IPS DF 19.7 (cell line): ENCODE measurements at places on chromosomes 5 and 9.

DNA sequence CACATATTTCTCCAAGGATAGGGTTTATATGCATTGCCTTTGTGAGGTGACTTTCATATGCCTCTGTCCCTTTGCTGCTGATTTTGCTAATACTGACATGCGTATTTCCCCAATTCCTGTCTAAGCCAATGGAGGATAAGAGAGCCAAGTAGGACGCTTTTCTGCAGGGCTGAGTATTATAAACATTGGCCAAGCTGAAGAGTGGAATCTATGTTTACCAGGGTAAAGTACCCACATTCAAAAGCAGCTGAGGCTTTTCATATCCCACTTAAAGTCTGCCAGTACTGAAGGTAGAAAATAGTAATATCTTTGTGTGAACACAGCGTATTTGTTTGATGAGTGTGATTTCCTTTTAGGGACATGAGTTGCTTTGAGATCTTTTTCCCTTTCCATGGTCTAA, 128.8 kb upstream of the GPR151 start:
- no peak for DNase-seq

DNA sequence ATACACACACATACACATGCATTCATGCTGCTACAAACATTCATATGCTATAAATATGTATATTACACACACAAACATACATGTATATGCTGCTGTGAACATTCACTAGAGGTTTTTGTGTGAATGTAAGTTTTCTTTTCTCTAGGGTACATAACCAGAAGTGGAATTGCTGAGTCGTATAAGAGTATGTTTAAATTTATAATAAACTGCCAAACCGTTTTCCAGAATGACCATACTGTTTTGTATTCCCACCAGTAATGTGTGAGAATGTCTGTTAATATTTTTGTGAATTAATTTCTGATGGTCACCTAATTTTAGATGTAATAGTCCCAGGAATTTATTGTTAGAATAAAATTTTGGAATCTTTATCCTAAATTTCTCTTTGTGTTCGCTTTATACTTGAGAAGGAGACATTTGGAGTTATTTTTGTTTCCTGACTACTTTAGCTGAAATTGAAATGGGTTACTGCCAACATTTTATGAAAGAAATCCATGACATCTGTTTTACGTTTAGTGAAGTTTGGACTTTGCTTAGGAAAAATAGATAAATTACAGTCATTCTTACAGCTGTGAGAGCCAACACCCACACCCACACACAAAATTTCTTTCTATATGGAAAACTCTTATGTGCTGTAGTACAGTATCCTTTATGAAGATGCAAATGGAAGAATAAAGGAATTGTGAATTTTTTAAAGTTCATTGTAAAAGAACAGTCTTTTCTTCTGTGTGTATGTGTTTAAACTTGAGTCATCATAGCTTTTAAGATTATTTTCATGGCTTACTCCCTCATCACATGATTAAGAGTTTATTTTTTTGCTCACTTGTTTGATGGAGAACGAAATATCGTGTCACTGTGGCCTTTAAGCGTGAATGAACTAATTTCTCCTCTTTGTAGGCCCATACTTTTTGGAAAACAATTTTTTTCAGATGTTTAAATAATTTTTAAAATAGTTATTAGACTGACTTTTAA, 24.3 kb downstream of the CENPP start:
- DNase-seq = no peak

DNA sequence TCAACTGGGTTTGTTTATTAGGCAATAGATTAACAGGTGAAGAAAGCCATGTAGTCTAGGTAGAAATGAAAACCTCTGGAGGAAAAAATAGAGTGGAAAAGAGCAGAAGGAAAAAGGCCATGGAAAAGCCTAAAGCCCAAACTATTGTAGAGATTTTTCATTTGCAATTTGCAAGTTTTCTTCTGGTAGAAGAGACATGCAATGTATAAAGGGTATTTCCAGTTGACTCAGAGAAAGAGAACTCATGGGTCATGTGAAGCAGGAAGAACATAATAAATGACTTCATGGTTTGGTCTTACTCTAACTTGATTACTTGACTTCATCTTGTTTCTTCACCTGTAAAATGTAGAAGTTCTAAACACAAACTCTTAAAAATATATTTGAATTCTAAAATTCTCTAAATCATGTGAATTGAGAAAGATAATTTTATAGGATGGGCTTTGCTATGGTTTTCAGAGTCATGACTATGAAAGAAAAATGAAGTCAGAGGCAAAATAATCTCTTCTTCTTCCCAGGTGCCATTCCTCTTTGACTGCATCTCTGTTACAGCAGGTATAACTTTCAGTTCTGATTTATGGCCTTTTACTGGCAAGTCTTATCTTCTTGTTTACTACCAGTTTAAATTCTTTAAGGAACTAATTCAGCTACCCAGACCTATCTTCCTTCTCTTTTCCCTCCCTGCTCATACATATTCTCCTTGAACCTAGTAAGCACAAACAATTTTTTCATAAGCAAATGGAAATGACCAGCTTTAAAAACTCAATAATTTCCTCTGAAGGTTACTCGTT, 47.7 kb upstream of the TMC1 start:
- DNase-seq = no peak

GRCh38 chr5:17352223-17352622, 134.8 kb downstream of the BASP1 start:
- no peak for DNase-seq

DNA sequence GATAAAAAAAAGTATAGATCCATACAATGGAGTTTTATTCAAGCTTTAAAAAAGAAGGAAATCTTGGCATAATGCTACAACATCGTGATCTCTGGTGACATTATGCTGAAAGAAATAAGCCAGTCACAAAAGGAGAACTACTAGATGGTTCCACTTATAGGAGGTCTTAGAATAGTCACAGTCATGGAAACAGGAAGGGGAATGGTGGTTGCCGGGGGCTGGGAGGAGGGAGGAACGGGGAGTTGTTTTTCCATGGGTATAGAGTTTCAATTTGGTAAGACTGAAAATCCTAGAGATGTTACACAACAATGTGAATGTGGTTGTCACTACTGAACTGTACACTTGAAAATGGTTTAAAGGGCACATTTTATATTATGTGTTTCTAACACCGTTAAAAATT, 94.5 kb downstream of the CFAP90 start:
- DNase-seq = no peak

- no peak for DNase-seq
Measured at GRCh38 chr5:104048231-104048630, 485.6 kb upstream of the NUDT12 start.

DNA sequence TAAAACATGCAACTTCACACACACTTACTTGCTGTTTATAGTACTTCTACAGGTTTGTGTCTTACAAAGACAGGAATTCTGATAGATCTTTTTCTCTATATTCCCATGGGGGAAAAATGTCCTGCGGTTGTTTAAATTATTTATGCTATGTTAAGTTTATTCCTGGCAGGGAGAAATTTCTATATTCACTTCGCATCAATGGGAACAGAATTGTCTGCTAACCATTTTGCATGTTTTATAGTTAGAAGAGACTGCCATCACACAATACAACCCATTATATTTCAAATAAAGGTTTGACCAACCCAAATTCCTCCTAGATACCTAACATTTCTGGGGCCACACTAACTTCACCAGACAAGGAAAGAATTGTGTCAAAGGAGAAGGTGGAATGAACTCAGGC, 110.0 kb upstream of the PRR16 start:
- DNase-seq = no peak

GRCh38 chr5:92912283-92912682, 668.7 kb downstream of the NR2F1-AS1 start:
- no peak for DNase-seq

GRCh38 chr5:97071101-97071500, 71.3 kb downstream of the LIX1 start:
- no peak for DNase-seq

DNA sequence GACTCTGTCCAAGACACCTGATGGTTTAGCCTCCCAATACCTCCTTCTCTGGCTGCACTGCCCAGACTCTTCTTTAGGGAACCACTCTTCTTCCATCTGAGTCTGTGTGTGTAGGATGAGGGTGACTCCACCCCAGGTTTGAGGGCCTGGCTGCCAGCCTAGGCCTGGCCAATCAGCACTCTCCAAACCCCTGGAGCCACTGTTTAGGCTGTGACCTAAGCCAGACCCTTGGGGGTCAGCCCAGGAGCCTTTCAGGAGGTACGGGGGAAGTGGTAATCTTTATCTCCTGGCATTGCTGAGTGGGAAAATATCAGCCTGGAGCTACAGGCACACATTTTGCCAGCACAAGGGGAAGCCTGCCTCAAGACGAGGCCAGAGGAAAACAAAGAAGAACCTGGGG, 6.2 kb upstream of the ERGIC1 start:
- no peak for DNase-seq

GRCh38 chr5:89246252-89246651, 363.3 kb upstream of the MEF2C start:
- no peak for DNase-seq

- DNase-seq = no peak
Measured at GRCh38 chr5:67160272-67160671, 36.3 kb downstream of the CD180 start.

DNA sequence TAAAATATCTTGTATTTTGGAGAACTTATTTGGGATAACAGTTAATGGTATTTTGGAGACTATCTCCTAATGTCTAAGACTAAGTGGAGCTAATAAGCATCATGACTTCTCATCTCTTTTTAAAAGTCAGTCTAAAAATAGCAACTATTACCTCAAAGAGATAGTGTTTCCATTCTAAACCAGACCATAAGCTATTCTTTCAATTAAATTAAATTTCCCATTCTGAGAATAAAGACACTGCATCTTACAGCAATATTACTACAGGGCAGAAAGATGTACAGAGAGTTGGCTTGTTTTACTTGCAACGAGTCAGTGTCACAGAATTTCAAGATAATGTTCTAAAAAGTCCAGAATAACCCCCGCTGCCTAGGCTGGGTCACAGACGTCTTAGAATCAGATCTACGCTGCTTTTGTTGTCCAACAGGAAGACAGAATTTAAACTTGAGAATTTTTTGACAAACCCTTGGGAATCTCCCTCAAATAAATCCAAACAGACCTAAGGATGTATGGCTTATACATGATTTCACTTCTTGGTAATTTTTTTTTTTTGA, 98.9 kb downstream of the USP20 start:
- DNase-seq = no peak

DNA sequence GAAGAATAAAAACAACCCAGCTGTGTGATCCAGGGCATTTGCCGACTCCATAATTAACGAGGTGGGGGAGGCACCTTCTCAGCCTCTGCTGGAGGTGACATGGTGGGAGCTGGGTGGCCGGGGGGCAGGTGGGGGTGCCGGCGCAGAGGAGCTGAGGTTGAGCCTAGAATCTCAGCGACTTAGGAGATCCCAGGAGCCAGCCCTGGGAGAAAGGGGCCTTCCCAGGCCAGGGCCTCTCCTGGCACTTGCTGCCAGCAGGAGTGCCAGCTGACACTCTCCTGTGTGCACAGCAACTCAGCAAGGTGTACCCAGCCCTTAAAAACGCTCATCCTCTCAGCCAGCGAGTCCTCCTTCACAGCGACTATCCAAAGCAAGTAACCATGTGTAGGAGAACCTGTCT, 62.8 kb upstream of the FCN1 start:
- no peak for DNase-seq

GRCh38 chr9:33013962-33014664, 11.0 kb upstream of the DNAJA1 start:
- no peak for DNase-seq

- no peak for DNase-seq
Measured at GRCh38 chr5:6767481-6768063, 54.3 kb downstream of the TENT4A start.

GRCh38 chr5:137696481-137696880, 39.4 kb downstream of the KLHL3 start:
- no peak for DNase-seq

- no peak for DNase-seq
Measured at GRCh38 chr5:1472964-1473628, 27.9 kb upstream of the SLC6A3 start.

DNA sequence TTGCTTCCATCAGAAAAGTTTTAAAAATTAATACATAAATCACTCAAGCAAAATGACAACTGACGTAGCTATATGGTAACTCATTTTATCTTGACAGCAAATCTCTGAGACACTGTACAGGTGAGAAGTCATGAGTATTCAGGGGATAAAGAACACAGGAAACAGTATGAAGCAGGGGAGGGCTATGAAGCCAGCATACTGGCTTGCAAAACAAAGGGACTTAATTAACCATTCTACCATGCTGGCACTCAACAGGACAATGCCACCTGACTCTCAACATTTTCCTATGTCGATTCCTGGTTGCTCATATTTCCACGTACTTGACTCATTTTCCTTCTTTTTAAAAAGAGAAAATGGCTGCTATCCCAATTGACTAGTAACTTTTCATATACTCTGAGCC, 151.4 kb upstream of the RETREG1 start:
- no peak for DNase-seq

DNA sequence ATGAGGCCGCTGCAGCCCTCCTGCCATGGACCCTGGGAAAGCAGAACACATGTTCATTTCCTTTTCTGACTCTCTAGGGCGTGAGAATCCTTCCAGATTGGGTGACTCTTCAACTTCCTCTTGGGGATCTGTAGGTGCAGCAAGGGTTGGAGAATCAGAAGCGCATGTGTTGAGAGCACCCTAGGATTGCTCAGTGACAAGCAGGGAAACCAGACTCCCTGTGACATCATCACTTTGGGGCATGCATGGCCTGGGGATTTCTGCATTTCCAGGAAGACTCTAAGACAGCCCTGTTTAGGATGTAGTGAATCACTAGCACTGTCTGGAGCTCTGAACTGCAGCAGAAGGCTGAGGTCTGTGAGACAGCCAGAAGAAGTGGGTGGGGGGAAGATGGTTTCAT, 15.1 kb upstream of the LCP2 start:
- DNase-seq = no peak

- no peak for DNase-seq
Measured at GRCh38 chr5:146402949-146403348, 44.2 kb upstream of the TCERG1 start.

DNA sequence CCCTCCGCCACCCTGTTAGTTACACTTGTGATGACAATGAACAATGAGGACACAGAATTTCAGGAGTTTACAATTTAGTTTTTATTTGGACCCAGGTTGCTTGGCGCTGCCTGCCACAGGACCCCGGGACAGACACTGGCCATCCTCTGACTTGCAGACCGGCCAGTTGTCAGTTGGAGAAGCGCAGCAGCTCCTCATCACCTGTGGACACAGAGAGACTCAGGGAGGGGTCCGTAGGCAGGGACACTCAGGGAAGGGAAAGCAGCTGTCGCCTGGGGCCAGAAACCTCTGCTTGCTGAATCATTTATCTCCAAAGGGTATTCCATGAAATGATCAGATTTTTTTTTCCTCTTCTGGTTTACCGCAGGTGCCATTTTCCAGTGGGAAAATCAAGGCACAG, 18.0 kb downstream of the AMBP start:
- no peak for DNase-seq

DNA sequence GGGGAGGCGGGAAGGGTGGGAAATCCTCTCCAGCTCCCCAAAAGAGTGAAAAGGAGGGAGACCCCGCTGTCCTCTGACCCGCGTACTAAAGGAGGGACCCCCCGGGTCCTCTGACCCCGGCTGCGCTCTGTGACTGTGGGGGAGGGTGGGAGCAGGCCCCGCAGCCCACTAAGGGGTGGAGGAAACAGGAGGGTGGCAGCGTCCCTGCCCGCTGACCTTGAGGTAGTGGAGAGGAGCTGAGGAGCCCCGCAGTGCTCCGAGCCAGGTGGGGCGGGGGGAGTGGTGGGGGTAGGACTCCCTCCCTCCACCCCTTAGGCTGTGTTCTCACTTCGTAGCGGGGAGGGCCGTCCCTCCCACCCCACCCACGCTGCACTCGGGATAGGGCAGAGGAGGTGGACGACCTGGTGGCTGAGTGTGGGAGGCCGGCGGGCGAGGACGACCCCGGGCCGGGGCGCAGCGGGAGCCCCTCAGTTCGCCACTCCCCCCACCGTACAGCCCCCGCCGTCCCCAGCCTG, 449 bp upstream of the ADCY2 start:
- DNase-seq = no peak
